H9 (cell line): ENCODE measurements at places on chromosomes 12 and 14.

GRCh38 chr14:72743626-72744025 is 150.3 kb downstream of the DPF3 start:
- DNase-seq, result no peak
- peaks cover 4% of the 10 kb centered on the region; the same call in 1 of the 2 replicates for H3K36me3 ChIP-seq
- H3K27me3 ChIP-seq, result no peaks in the 10 kb centered on the region
- H3K4me3 ChIP-seq, result no peak overlapping the region
- H3K27ac ChIP-seq, result no peak overlapping the region

DNA sequence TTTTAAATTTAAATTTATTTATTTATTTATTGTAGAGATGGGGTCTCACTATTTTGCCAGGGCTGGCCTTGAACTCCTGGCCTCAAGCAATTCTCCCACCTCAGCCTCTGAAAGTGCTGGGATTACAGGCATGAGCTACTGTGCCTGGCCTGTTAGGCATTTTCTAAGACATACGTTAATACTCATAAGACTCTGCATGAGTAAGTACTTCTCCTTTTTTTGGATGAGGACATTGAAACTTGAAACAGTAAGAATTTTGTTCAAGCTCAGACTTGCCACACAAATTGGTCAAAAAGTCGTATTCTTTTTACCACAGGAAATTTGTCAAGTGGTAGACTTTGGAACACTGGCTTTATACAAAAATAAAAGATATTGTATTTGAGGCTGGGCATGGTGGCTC is 187.4 kb upstream of the RASSF8 start:
- H3K27me3 ChIP-seq, result no peaks in the 10 kb centered on the region
- DNase-seq, result no peak

DNA sequence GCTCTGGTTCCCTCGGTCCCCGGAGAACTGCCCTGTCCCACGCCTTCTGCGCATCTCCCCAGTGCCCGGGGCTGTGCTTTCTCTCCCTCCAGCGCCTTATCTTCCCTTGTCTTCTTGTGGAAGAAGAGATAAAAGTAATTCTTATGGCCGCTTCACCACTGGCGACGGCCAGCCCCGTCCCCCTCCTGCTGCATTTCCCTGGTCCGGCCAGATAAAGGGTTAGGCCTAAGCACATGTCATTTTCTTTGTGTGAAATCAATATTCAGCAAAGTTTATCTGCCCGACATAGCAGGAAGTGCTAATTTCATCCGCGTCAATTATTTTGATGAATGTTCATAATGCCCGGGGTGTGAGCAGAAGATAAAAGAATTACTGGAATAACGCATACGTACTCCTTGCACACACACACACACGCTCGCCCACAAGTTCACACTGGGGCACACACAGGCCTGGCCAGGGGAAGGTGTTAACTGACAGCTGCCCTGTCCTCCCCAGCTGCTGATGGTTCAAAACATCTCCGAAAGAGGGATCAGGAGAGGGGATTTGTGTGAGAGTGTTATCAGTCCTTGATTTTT is 177.7 kb upstream of the LHX5 start:
- no peaks in the 10 kb centered on the region for H3K27me3 ChIP-seq
- H3K4me3 ChIP-seq, result no peak overlapping the region
- DNase-seq, result no peak

DNA sequence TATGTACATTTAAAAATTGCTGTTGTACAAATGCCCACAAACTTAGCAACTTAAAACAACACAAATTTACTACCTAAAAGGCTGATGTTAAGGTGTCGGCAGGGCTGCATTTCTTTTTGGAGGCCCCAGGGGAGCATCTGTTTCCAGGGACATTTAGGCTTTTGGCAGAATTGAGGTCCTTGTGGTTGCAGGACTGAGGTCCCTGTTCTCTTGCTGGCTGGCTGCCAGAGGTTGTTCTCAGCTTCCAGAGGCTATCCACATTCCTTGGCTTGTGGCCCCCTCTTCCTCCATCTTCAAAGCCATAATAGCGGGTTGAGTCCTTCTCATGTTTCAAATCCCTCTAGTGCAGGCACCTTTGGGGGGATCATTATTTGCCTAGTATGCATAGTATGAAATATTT is 22.4 kb upstream of the KRT83 start:
- H3K27me3 ChIP-seq, result no peaks in the 10 kb centered on the region
- H3K36me3 ChIP-seq, result no peaks in the 10 kb centered on the region
- H3K4me1 ChIP-seq, result no peaks in the 10 kb centered on the region
- H3K27ac ChIP-seq, result no peak overlapping the region
- DNase-seq, result no peak

DNA sequence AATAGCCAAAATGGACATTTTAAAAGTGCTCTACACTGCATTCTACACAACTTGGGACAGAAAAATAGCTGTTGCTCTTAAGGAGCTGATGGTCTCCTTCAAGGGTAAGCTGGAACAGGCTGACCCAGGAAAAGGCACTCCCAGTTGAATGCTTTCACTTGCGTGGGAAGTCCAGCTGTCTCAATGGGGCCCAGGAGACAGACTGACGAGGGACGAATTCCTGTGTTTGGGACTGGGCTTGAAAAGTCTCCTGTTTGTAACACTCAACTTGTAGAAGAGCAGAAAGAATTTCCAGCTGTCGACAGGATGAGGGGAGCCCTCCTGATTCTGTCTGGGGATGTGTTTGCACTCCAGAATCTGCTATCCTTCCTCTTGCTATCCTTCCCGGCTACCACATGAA is 180.8 kb downstream of the ZFP36L1 start:
- no peaks in the 10 kb centered on the region for H3K4me1 ChIP-seq
- no peak overlapping the region for H3K27ac ChIP-seq
- H3K36me3 ChIP-seq, result peaks cover 12% of the 10 kb centered on the region
- H3K27me3 ChIP-seq, result no peaks in the 10 kb centered on the region
- no peak for DNase-seq

DNA sequence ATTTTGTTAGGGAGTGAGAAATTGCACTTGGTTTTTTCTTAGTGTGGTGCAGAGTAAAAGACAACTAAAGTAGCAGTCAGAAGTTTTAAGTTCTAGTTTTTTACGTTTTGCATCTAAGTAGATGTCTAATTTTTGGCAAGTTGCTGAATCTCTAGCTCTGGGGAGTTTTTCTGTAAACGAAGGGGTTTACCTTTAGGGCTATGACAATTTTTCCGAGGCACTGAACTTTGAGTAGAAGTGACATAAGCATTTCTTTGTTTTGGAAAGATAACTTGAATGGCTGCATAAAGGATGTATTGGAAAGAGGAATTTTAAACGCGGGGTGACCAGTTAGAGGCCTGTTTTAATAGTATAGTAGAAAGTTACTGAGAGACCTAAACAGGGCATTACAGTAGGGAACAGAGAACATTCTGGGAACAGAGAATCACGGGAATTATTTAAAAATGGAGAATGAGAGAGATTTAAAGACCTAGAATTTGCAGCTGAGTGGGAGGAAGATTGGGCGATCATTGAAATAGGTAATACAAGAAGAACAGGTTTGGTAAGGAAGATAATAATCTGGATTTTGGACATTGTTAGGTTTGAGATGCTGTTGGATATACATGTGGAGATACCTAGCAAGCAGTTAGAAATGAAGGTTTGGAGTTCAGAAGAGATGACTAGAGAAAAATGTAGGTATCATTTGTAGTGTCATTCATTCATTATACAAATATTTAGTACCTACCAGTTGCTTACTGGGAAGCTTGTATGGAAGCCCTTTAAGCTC is 1.2 kb downstream of the ZNF410 start:
- H3K36me3 ChIP-seq, result peaks cover 6% of the 10 kb centered on the region
- no peak for DNase-seq
- no peaks in the 10 kb centered on the region for H3K4me1 ChIP-seq
- no peak overlapping the region for H3K27ac ChIP-seq
- H3K27me3 ChIP-seq, result no peaks in the 10 kb centered on the region
- peak overlapping the region; percentile 91 for H3K4me3 ChIP-seq

- no peak overlapping the region for H3K27ac ChIP-seq
- H3K4me3 ChIP-seq, result no peak overlapping the region
- no peaks in the 10 kb centered on the region for H3K27me3 ChIP-seq
- DNase-seq, result no peak
Measured at GRCh38 chr12:78226763-78227162, 396.1 kb downstream of the NAV3 start.

DNA sequence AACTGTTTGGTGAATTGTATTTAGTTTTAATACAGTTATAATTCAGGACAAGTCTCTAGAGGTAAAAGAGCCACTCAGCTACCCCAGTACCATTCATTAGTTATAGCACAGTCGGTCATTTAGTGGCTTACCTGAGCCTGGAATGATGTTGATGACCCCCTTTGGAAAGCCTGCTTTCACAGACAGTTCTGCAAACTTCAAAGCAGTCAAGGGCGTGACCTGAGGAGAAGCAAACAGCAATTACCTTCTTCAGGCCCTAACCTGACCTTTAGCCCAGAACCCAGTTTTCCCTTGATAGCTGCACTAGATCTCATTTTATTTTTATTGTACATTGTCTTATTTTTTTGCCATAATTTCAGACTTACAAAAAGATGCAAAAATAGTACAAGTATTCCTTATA is 43.8 kb downstream of the ALDH1L2 start:
- no peaks in the 10 kb centered on the region for H3K27me3 ChIP-seq
- no peak overlapping the region for H3K4me3 ChIP-seq
- DNase-seq, result no peak

GRCh38 chr12:28814246-28814645 is 334.8 kb upstream of the FAR2 start:
- no peak overlapping the region for H3K27ac ChIP-seq
- H3K4me3 ChIP-seq, result no peak overlapping the region
- DNase-seq, result no peak
- H3K4me1 ChIP-seq, result no peaks in the 10 kb centered on the region
- H3K27me3 ChIP-seq, result no peaks in the 10 kb centered on the region

GRCh38 chr12:27383429-27384260 is 51.0 kb downstream of the BMAL2 start:
- peak; percentile 86 for DNase-seq
- no peak overlapping the region for H3K4me3 ChIP-seq
- H3K27ac ChIP-seq, result no peak overlapping the region
- H3K27me3 ChIP-seq, result no peaks in the 10 kb centered on the region
- no peaks in the 10 kb centered on the region for H3K4me1 ChIP-seq
- H3K36me3 ChIP-seq, result no peaks in the 10 kb centered on the region

GRCh38 chr12:111135293-111135832 is 215.0 kb upstream of the MYL2 start:
- no peak for DNase-seq
- no peaks in the 10 kb centered on the region for H3K4me1 ChIP-seq

- H3K4me3 ChIP-seq, result no peak overlapping the region
- no peak for DNase-seq
- H3K4me1 ChIP-seq, result peaks cover 22% of the 10 kb centered on the region
- H3K27me3 ChIP-seq, result no peaks in the 10 kb centered on the region
- no peak overlapping the region for H3K27ac ChIP-seq
- H3K36me3 ChIP-seq, result peaks cover 26% of the 10 kb centered on the region
Measured at GRCh38 chr14:89342049-89342448, 75.0 kb downstream of the FOXN3 start.

DNA sequence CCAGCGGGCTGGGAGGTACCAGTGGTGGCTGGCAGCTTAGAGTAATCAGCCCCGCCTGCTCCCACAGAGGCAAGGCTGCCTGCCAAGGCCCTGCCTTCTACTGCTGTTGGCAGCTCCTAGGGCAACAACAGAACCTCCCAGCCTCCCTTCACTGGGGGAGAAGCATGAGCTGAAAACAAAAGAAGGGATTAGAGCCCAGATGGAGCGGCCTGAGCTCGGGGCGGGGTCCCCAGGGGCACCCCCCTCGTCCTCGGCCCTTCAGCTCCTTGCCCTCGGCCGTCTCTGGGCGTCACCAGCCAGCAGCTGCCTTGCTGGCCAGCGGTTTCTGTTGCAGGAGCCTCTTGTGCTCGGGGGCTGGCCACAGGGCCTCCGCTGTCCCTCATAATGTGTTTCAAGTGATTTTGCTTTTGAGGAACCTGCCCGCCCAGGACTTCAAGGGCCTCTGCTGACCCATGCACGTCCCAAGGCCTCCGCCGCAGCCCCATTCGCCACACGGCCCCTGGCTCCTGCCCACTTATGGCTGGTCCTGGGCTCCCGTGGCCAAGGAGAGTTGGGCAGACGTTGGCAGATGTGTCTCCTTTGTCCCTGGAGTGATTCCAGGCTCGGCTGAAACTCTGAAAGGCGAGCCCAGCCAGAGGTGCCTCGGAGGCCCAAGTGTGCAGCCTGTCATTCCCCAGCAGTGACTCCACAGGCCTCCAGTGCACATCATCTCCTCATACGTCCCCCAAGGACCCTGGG is 49.7 kb downstream of the PSMA6 start:
- H3K36me3 ChIP-seq, result no peaks in the 10 kb centered on the region
- H3K4me1 ChIP-seq, result no peaks in the 10 kb centered on the region; the same call in 1 of the 2 replicates
- DNase-seq, result peak; percentile 85
- no peak overlapping the region for H3K27ac ChIP-seq
- no peak overlapping the region for H3K4me3 ChIP-seq

- H3K27me3 ChIP-seq, result no peaks in the 10 kb centered on the region
- no peak overlapping the region for H3K4me3 ChIP-seq
- no peaks in the 10 kb centered on the region for H3K4me1 ChIP-seq
- no peak for DNase-seq
- no peak overlapping the region for H3K27ac ChIP-seq
Measured at GRCh38 chr14:56562883-56563282, 16.7 kb upstream of the TMEM260 start.

GRCh38 chr12:107704041-107704440 is 18.4 kb downstream of the PWP1 start:
- no peak for DNase-seq
- no peak overlapping the region for H3K4me3 ChIP-seq
- H3K27me3 ChIP-seq, result no peaks in the 10 kb centered on the region
- H3K4me1 ChIP-seq, result no peaks in the 10 kb centered on the region
- H3K36me3 ChIP-seq, result peaks cover 75% of the 10 kb centered on the region
- no peak overlapping the region for H3K27ac ChIP-seq

DNA sequence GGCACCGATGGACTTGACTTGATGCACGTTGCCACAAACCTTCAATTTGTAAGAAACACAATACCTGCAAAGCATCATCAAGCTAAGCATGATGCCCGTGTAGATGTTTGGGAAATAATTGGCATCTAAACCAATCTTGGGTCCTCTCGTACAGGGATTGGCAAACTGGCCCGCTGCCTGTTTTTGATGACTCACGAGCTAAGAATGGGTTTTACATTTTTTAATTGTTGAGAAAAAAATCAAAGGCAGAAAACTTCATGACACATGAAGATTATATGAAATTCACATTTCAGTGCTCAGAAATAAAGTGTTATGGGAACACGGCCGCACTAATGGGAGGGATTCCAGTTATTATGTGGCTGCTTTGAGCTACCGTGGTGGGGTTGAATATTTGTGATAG is 10.9 kb downstream of the MTA1 start:
- H3K36me3 ChIP-seq, result peaks cover 36% of the 10 kb centered on the region
- no peak overlapping the region for H3K27ac ChIP-seq
- no peaks in the 10 kb centered on the region for H3K4me1 ChIP-seq

DNA sequence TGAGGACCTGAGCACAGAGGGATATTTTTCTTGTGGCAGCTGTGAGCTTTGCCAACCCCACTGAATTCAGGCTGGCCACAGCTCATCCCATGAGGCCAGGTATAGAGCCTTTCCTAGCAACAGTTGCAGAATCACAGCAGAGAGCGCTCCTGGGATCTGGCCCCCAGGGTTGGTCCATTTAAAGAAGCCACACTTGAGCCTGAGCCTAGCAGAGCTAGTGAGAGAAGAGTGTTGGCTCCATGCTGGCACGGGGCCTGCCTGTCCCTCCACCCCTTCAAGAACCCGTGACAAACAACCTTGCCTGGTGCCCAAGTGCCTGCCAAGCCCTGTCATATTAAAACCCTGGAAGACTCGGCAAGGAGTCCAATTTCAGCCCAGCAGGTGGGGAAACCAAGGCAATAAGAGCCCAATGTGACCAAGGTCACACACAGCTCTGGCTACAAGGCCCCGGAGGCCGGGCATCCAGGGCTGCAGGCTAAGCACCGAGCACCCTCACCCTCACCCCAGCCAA is 91.6 kb downstream of the LRRC74A start:
- no peak overlapping the region for H3K4me3 ChIP-seq
- no peak overlapping the region for H3K27ac ChIP-seq
- H3K27me3 ChIP-seq, result no peaks in the 10 kb centered on the region
- no peak for DNase-seq
- no peaks in the 10 kb centered on the region for H3K36me3 ChIP-seq
